ENCODE measurements at places on chromosomes 2 and 18. TPM values are rescaled to one million over a fixed set of nuclear protein-coding genes. Genes with fewer than 3 reads are reported as not detected.

GRCh38 chr2:124347209-124347608 is 322.1 kb downstream of the CNTNAP5 start:
- DNase-seq = no peak

DNA sequence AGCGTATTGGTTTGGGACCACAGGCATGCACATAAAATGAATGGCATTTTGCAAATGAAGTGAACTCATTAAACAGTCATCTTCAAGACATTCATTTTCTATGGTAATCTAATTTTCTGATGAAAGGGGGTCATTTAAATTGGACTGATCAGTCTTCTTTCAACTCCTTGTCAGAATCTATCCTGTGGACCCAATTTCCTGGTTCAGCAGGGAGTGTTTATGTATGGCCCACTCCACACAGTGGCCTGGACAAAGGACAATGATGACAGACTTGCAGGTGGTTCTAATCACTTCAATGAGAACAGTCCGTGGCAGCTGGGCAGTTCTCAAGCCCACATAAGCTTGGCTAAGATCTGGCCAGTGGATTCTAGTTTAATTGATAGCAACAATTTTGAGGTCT is 448.1 kb downstream of the DCDC2C start:
- no peak for DNase-seq

DNA sequence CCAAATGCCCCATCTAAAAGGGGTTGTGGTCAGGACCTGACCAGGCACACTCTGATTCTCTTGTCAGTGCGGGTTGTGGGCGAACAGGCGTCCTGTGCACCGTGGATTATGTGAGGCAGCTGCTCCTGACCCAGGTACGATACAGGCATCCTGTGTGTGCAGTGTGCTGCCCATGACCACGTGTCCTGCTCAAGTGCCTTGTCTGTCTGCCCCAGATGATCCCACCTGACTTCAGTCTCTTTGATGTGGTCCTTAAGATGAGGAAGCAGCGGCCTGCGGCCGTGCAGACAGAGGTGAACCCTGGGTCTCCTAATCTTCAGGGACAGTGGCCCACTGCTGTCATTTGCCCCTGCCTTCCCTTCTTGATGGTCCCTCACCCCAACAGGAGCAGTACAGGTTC is 14.6 kb downstream of the PTPN18 start:
- no peak for DNase-seq

GRCh38 chr2:59900728-59901452 is 652.6 kb downstream of the BCL11A start:
- no peak for DNase-seq

GRCh38 chr2:218259099-218259961 is 1.5 kb upstream of the GPBAR1 start:
- DNase-seq = no peak

GRCh38 chr2:47072018-47072691 is 83.0 kb downstream of the STPG4 start:
- no peak for DNase-seq

- no peak for DNase-seq
These were observed 104.7 kb upstream of the CDCA7 start for GRCh38 chr2:173249661-173250641.

DNA sequence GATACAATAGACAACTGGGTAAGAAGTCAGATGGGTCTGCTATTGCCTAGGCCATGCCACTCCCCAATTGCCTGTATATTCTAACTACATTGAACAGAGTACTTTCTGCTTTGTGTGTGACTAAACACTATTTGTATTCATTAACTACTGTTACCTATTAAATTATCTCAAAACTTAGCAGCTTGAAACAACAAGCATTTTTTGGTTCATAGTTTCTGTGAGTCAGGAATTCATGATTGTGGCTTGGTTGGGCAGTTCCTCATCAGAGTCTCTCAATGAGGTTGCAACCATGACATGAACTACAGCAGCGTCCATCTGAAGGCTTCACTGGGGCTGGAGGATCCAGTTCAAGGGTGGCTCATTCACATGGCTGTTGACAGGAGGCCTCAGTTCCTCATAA is 205.7 kb downstream of the EN1 start:
- no peak for DNase-seq

DNA sequence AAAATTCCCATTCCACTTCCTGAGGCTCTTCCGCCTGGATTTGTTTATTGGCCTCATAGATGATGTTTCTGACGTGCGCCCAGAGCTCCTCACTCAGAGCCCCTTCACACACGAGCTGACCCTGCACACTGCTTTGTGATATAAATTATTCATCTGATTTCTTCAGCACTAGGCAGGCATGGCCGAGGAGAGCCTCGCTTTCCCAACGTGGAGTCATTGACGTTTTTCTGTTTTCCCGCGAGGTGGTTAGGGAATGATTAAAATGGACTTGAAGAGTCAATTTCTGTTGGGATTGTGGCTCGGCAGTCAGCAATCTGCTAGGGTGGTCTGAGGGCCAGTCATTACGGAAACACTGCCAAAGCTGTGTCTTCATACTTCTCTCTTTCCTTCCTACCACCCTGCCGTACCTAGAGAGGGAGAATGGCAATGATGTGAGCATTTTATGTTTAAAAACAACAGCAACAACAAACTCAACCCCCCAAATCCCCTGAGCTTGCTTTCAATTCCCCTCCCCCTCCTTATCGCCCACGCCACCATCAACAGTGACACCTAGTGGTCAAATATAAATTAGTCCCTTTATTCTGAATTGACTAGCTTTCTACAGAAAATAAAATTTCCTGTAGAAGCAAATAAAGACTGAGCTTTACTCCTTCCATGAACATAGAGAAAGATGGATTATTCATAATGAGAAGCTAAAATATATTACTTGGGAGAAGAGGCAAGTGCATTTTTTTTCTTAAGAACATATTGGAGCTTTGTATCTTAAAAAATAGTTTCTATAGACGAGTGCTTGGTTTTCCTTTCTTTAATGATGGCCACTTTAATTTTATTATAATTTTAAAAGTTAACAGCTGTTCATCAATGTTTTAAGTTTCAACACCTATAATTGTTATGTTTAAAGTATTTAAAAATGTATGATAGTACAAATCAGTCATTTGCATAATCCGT is 285.1 kb downstream of the MTX2 start:
- no peak for DNase-seq

- DNase-seq = no peak
These were observed 11.9 kb downstream of the NGEF start for GRCh38 chr2:233000886-233001750.

- DNase-seq = no peak
These were observed 72.7 kb upstream of the LYPD6B start for GRCh38 chr2:148965623-148966437.

GRCh38 chr2:9189901-9190300 is 16.7 kb upstream of the ASAP2 start:
- no peak for DNase-seq

DNA sequence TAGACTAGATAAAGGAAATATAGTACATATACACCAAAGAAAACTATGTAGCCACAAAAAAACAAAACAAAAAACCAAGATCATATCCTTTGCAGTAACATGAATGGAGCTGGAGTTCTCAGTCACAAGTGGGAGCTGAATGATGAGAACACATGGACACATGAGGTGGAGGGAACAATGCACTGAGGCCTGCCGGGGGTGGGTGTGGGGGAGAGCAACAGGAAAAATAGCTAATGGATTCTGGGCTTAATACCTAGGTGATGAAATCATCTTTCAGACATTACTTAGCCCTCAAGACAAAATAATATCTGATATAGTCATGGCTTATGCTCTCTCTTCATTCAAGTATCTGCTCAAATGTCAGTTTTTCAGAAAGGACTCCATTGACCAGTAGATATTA is 930.6 kb downstream of the LRP1B start:
- DNase-seq = no peak

DNA sequence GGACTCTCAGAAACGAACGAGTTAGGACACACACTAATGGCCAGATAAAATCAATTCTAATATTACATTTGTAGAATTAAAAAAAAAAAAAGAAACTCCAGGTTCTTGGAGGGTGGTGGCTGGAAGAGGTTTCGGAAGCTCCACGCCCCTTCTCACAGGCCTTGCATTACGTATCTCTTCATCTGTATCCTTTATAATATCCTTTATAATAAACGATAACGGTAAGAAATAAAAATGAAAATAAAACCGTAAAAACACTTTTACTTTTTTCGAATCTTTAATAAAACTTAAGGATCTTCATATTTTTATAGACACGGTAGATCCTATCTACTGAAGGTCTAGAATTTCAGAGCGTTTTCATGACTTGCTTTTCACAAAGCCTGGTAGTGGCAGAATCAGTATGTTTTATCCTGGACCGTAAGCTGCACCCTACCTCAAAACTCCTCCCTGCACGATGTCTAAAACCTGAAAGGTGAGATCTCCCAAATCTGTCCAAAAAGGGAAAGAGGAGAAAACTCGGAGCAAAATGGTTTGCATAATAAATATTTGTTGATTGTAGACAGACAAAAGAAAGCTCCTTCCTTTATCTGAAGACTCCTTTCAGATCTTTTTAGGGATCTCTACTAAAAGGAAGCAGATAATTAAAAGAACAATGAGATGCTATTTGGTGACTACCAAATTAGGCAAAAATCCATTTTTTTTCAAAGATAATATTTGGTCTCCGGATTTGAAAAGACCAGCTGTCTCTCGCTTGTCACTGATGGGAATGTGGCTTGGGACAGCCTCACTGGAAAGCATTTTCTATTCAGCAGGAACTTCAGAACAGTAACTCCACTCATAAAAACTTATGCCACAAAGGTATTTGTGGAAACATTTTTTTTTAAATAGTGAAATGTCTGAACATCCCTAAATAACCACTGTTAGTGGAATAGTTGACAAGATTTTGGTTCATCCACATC is 2.0 kb upstream of the CXCR4 start:
- no peak for DNase-seq

GRCh38 chr2:85541753-85542457 is 2.9 kb downstream of the MAT2A start:
- no peak for DNase-seq

DNA sequence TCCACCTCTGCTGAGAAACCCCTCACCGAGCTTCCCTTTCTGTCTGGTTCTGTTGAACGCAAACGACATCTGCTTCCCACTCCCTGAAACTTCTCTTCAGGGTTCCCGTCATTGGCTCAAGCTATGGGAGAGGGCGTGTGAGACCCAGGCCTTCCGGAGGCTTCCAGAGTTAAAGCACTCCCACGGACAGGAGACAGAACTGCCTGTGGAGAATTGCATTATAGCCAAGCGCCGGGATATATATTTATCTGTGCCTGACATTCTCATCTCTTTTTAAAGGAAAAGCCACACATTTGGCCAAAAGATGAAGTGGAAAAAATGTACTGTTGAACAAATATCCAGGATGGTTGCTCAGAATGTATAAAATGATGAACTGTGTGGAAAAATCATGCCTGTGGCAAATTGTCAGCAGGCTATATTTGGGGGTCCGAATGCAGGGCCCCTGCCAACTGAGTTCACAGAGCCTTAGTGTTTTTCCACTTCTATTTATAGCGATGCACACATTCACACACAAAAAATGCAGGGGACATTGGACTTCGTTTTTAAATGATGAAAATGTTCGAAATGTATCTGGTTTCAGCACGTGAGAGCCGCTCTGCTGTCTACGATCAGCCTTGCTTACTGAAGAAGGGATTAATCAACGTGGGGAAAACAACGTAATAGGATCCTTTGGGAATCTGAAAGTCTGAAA is 59.5 kb downstream of the E2F6 start:
- DNase-seq = no peak

GRCh38 chr2:181792906-181793305 is 98.6 kb upstream of the ITPRID2 start:
- no peak for DNase-seq

- no peak for DNase-seq
These were observed 472.1 kb downstream of the ERBB4 start for GRCh38 chr2:212066546-212066945.

- no peak for DNase-seq
These were observed 79.8 kb upstream of the RNF152 start for GRCh38 chr18:61972389-61973264.

DNA sequence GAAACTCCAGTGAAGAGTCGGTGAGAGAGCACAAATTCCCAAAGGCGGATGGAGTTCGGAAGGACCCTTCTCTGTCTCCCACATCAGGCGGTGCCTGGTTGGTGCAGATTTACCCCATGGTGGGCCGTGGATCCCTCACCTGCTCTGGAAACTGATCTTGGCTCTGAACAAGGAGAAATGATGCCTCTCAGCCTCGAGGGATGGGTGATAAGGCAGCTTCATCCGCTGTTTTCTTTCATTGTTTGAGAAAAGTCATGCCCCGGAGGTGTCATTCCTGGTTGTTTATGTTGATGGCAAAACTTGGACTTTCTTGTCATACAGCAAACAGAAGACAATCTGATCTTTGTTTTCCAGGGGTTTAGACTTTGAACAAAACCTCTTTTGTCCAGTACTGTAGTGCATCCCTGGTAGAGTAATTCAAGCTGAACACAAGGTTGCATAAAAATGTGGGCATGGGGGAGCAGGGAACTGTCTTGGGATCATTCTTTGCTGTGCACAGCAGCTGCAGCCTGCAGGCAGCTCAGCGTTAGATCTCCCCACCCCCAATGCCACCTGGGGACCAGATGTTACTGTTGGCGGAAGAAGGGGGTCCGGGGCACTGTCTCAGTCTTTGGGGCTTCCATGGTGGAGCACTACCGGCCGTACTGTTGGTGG is 81.3 kb downstream of the NFATC1 start:
- DNase-seq = no peak

DNA sequence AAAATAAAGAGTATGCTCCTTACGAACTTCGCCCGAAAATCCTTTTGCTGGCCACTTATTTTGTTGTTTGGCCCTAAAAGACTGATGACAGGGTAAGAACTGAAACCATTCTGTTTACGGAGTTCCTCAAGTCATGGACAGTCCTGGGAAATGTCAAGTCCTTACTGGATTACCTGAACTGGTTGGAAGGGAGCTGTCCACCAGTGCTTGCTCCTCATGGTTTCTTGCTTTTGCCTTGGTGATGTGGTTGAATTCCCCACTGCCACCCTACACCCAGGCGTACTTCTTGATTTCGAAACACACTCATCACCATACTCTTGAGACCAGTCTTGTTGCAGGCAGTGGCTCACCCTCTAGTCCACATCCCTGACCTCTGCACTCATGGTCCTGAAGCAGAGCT is 49.1 kb upstream of the CHMP1B start:
- DNase-seq = no peak

- no peak for DNase-seq
These were observed 84.3 kb upstream of the OSR1 start for GRCh38 chr2:19442731-19443130.

The STAMBP gene
- 37.5 TPM for total RNA-seq

The SCN3A gene
- 0.20 TPM for total RNA-seq

The TLX2 gene
- total RNA-seq = 0.34 TPM

The GCG gene
- total RNA-seq = not detected

The CDH2 gene
- total RNA-seq = 0.56 TPM

The TSPYL6 gene
- not detected for total RNA-seq

The ESPNL gene
- 0.35 TPM for total RNA-seq

The KCNK3 gene
- total RNA-seq = not detected

The MROH2A gene
- not detected for total RNA-seq

The FHOD3 gene
- total RNA-seq = not detected

The DOCK10 gene
- 240 TPM for total RNA-seq

The MARCO gene
- not detected for total RNA-seq

The RNASEH1 gene
- 22.9 TPM for total RNA-seq

The PPM1G gene
- total RNA-seq = 101 TPM
